Jurkat, Clone E6-1 (cell line): ENCODE measurements at places on chromosomes 1 and 21.

DNA sequence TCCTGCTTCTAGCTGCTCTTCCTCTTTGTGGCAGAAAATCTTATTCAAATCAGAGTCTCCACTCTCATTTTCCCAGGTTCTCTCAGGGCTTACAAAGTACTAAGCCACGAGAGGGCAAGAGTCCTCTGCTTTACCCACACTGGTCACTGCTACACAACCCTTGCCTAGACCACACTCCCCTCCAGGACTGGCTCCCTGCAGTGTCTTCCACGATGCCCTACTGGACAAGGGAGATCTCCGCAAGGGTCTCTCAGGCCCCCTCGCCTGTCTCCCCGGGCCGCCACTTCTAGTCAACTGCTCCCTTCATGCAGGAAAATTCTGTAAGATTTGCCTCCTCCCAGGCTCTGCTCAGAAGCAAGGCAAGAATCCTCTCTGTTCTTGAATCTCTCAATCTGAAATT is 319.6 kb downstream of the RRAGC start:
- DNase-seq = no peak

- no peak for DNase-seq
Observed at GRCh38 chr21:34836103-34836932, 167.5 kb downstream of the CLIC6 start.

- peak; percentile 48 for DNase-seq
Observed at GRCh38 chr1:76269155-76269554, 194.6 kb downstream of the ST6GALNAC3 start.

- no peak for DNase-seq
Observed at GRCh38 chr1:15640667-15641066, 23.4 kb downstream of the DDI2 start.

GRCh38 chr1:44246806-44247205 is 33.5 kb downstream of the DMAP1 start:
- no peak for DNase-seq

DNA sequence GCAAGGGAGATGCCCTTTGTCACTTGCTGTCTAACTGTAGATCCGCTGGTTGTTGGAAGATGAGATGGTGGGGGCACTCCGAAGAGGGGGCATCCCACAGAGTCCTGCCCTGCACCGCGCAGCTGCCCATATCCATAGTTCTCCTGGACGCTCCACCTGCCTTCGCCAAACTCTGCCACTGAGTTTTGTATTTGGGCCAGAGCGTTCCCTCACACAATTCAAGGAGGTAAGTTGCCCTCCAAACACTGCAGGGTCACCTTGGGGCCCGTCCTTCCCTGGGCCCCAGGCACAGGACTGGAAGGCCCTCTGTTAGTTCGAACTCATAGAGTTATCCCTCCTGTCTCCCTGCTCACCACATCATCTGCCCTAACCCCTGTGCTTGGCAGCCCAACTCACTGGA is 22.1 kb downstream of the HYI start:
- no peak for DNase-seq

DNA sequence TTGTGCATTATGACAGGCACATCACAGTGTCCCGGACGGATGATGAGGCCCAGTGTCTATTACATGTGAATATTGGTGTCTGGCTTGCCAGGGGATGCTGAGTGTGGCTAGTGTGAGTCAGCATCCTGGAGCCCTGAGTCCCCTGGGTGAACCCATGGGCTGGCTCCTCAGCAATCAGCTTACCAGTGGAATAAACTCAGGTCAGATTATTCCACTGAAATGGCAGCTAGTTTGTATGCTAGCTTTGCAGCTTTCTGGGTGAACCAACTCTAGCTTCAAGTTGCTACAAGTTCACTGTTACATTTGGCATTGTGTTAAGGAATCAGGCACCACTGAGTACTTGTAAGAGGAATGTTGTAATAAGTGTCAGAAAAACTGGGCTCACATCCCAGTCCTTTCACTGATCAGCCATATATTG is 23.9 kb upstream of the RPTN start:
- DNase-seq = no peak

GRCh38 chr1:87151500-87152421 is 176.9 kb upstream of the LMO4 start:
- DNase-seq = no peak

DNA sequence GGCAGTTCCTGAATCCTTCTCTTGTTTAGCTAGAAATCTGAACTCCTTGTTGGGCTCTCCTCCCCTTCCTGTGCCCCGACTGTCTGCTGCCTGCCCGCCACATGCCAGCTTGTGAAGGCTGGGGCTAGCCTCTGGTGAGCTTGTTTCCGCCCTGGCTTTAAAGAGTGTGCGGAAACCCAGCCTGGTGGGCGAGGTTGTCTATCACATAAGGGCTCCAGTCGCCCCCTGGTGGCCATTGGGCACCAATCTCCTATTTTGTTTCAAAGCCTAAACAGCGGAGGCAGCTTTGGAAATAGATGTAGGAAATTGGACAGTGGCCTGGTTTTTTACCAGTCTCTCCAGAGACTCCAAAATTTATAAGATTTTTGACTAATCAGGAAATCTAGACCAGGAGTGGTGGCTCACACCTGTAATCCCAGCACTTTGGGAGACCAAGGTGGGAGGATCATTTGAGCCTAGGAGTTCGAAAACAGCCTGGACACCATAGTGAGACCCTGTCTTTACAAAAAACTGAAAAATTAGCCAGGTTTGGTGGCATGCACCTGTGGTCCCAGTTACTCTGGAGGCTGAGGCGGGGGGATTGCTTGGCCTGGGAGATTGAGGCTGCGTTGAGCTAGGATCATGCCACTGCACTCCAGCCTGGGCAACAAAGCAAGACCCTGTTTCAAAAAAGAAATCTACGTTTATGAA is 9.8 kb downstream of the ATP8B2 start:
- DNase-seq = peak; percentile 94

DNA sequence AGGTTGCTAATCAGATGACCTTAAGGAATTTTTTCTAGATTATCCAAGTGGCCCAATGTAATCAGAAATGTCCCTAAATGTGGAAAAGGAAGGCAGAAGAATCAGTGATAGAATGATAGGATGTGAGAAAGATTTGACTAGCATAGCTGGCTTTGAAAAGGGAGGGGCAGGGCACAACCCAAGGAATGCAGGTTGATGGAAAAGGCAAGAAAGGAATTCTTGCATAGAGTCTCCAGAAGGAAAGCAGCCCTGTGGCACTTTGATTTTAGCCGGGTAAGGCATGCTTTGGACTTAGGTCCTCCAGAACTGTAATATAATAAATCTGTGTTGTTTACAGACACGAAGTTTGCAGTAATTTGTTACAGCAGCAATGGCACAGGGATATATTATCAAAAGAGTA is 375.7 kb upstream of the B3GALT2 start:
- no peak for DNase-seq
